Trophoblast cell (in vitro differentiated cells and primary cell): ENCODE measurements at places on chromosomes 11 and 22.

- H3K27me3 ChIP-seq: no peaks in the 10 kb centered on the region
- no peak for DNase-seq
- peaks cover 6% of the 10 kb centered on the region for H3K4me1 ChIP-seq
These were observed 34.5 kb upstream of the TEF start for GRCh38 chr22:41347066-41347859.

DNA sequence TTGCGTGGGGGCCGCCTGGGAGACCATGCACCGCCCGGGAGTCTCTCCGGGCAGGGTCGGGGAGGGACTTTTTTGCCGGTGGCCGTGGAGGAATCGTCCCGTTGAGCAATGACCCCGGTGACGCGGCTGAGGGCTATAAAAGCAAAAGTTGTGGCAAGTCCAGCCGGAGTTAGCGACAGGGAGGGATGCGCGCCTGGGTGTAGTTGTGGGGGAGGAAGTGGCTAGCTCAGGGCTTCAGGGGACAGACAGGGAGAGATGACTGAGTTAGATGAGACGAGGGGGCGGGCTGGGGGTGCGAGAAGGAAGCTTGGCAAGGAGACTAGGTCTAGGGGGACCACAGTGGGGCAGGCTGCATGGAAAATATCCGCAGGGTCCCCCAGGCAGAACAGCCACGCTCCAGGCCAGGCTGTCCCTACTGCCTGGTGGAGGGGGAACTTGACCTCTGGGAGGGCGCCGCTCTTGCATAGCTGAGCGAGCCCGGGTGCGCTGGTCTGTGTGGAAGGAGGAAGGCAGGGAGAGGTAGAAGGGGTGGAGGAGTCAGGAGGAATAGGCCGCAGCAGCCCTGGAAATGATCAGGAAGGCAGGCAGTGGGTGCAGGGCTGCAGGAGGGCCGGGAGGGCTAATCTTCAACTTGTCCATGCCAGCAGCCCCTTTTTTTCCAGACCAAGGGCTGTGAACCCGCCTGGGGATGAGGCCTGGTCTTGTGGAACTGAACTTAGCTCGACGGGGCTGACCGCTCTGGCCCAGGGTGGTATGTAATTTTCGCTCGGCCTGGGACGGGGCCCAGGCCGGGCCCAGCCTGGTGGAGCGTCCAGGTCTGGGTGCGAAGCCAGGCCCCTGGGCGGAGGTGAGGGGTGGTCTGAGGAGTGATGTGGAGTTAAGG, at the start of gene NEAT1:
TSS of gene NEAT1 (plus strand) at position 166 of the 883 bp plus-strand sequence.
- peak within 1 kb of the TSS; percentile 97 for H3K27ac ChIP-seq
- peaks cover 43% of the 10 kb centered on the region for H3K4me1 ChIP-seq
- peak; percentile 94 for DNase-seq
- peak within 1 kb of the TSS; percentile 66 for H3K4me3 ChIP-seq

DNA sequence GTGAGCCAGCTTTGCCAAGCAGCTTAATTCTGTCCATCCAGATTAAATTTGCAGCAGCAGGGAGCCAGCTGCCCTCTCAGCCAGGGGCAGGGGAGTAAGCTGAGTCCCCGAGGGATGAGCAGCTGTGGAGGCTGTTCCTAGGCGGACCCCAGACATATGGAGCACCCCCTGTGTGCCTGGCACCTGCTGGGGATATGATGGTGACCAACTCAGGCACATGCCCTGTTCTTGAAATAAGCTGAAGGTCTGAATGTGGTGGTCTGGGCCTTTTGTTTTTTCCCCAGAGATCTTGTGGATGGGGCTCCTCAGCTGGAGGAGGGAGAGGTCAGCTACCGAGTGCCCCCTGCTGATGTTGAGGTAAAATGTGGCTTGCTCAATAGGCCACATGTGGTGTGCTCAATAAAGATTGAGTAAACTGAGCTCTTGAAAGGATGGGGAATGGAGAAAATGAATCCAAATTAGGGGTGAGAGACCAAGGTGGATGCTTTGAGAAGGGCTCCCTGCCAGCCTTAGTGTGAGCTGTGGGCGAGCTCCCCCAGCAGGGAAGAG, 103.3 kb upstream of the NNMT start:
- no peaks in the 10 kb centered on the region for H3K36me3 ChIP-seq
- no peak overlapping the region for H3K4me3 ChIP-seq
- DNase-seq: no peak
- peaks cover 8% of the 10 kb centered on the region for H3K4me1 ChIP-seq
- H3K27me3 ChIP-seq: no peaks in the 10 kb centered on the region

- peaks cover 3% of the 10 kb centered on the region for H3K4me1 ChIP-seq
- H3K36me3 ChIP-seq: no peaks in the 10 kb centered on the region
- DNase-seq: no peak
- no peak overlapping the region for H3K4me3 ChIP-seq
- no peaks in the 10 kb centered on the region for H3K27me3 ChIP-seq
- H3K27ac ChIP-seq: no peak overlapping the region
These were observed 328.2 kb downstream of the FAM181B start for GRCh38 chr11:82405421-82405820.

DNA sequence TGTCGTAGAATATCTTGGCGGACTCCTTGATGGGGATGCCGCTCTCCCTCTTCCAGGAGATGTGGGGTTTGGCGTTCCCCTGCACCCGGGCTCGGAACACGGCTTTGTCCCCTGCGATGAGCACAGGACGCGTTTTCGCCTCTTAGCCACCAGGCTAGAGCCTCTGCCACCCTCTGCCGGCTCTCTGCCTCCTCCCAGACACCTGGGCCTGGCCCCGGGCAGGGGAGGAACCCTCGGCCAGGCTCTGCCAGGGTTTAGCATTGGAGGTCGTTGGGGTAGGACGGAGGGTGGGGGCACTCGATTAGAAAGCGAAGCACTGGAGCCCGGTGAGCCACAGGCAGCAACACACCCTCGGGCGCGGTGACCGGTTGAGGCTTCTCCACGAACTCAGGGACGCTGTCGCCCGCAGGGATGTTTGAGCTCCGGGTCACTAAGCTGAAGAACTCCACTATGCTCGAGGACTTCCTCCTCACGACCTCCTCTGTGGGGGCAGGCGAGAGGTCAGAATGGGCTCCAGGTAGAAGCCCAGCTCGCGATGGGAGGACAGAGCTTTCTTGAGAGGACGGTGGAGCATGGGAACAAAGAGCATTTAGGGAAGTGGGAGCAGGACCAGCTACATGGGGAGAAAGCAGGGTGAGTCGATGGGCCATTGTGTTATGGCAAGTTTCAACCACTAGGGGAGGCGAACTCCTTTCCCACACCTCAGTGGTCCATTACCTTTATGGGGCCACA, 4.3 kb downstream of the IGSF22 start:
- peak; percentile 74 for DNase-seq
- no peaks in the 10 kb centered on the region for H3K36me3 ChIP-seq
- H3K27ac ChIP-seq: no peak overlapping the region
- peaks cover 2% of the 10 kb centered on the region for H3K27me3 ChIP-seq
- peaks cover 9% of the 10 kb centered on the region for H3K4me1 ChIP-seq

DNA sequence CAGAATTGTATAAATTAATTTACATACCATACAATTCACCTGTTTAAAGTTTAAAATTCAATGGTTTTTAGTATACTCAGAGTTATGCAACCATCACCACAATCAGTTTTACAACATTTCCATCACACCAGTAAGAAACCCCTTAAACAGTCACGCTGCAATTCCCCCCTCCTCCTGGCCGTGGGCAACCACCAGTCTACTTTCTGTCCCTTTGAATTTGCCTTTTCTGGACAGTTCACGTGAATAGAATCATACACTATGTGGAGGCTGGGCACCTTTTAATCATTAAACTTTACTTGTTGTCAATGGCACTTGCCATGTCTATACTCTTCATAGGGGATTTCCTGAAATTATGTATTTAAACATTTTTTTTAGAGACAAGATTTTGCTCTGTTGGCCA, 20.1 kb upstream of the SWAP70 start:
- no peaks in the 10 kb centered on the region for H3K27me3 ChIP-seq
- no peak overlapping the region for H3K4me3 ChIP-seq
- no peak overlapping the region for H3K27ac ChIP-seq
- H3K36me3 ChIP-seq: no peaks in the 10 kb centered on the region

DNA sequence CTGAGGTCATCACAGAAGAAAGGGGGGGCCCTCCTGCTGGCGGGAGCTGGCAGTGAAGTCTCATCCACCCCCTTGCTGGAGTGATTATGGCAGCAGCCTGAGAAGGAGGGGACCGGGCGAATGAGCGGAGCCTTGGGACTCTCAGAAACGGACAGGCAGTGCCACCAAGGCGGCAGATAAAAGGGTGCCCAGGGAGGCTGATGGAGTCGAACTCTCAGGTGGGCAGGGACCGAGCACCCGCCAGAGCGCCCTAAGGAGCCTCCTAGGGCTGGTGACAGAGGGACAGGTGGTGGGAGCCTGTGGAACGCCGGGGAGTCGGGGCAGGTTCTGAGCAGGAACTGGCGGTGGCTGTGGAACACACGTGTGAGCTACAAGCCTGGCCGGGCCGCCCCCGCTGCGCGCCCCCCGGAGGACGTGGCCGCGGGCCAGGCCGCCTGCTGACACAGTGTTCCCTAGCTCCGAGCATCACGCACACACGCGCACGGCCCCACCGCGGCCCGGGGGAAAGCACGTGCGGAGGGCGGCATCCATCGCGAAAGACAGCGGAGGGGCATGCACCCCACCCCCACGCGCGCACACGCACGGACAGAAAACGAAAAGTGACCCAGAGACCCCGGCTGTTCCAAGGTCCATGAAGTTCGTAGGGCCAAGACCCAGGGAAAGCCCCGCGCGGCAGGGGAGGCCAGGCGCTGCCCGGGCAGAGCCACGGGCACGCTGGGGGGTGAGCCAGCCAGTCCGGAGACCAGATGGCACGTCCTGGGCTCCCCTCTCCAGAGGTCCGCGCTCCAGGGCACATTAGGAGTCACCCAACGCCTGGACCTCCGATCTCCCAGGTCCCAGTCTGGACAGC, 1.0 kb downstream of the VWCE start:
- no peaks in the 10 kb centered on the region for H3K36me3 ChIP-seq
- H3K4me1 ChIP-seq: peaks cover 11% of the 10 kb centered on the region
- peak; percentile 38 for DNase-seq

GRCh38 chr22:23806837-23807236, 20.1 kb downstream of the SMARCB1 start:
- H3K36me3 ChIP-seq: peaks cover 44% of the 10 kb centered on the region
- no peak overlapping the region for H3K27ac ChIP-seq
- DNase-seq: no peak
- no peaks in the 10 kb centered on the region for H3K4me1 ChIP-seq

DNA sequence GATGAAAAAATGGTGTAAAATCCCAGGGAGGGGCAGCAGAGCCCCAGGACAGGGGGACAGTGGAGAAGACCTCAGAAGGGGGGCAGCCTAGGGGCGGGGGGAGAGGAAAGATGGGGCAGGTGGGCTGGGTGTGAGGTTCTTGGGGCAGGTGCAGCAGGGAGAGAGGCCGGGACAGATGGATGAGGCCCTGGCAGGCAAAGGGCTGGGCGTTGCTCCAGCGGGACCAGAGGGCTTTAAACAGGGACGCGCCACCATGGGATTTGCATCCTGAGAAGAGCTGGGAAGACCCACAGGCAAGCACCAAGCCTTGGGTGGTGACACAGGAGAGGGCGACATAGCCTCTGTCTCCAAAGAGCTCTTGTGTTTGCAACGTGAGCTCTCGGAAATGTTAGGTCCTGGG, 1342.8 kb downstream of the TBC1D22A start:
- H3K4me3 ChIP-seq: no peak overlapping the region
- no peaks in the 10 kb centered on the region for H3K36me3 ChIP-seq
- no peaks in the 10 kb centered on the region for H3K27me3 ChIP-seq
- no peak for DNase-seq
- no peaks in the 10 kb centered on the region for H3K4me1 ChIP-seq

GRCh38 chr22:22894740-22895731, 7.4 kb downstream of the IGLL5 start:
- H3K4me1 ChIP-seq: no peaks in the 10 kb centered on the region
- no peaks in the 10 kb centered on the region for H3K36me3 ChIP-seq
- peaks cover 3% of the 10 kb centered on the region for H3K27me3 ChIP-seq
- no peak overlapping the region for H3K27ac ChIP-seq
- DNase-seq: no peak

DNA sequence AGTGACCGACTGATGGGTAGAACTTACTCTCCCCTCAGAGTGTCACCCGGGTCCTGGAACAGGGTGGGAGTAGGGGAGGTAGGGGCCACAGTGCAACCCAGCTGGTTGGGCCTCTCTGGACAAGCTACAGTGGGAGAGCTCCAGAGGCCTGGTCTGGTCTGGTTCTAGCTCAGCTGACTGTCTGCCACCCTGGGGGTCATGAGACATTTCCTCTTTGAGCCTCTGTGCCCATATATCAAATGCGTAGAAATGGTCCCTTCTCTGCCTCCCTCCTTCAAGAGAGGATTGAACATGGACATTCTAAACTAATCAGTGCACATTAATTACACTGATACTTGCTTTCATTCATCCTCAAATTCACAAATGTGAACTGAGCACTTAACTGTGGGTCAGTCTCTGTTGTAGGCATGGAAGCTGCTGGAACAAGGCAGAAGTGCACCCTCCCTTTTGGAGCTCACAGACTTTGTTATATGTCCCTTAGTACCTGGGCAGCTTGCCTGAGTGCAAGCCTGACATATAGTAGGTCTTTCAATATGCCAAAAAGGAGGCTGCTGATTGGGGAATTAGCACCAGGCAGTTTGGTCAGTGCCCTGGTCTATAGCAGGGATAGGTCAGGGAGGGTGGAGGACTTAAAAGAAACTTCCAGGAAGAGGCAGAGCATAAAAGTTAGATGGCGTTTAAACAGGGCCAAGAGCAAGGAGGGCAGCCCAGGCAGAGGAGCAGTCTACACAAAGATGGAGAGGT, 25.7 kb downstream of the ARHGEF17 start:
- H3K36me3 ChIP-seq: no peaks in the 10 kb centered on the region
- H3K27me3 ChIP-seq: no peaks in the 10 kb centered on the region
- peak overlapping the region; percentile 71 for H3K27ac ChIP-seq
- H3K4me1 ChIP-seq: peaks cover 45% of the 10 kb centered on the region
- no peak overlapping the region for H3K4me3 ChIP-seq

- H3K27ac ChIP-seq: no peak overlapping the region
- H3K4me1 ChIP-seq: peaks cover 10% of the 10 kb centered on the region
- H3K4me3 ChIP-seq: no peak overlapping the region
- no peaks in the 10 kb centered on the region for H3K36me3 ChIP-seq
- peak; percentile 17 for DNase-seq
- H3K27me3 ChIP-seq: no peaks in the 10 kb centered on the region
These were observed 82.6 kb downstream of the MICAL2 start for GRCh38 chr11:12192794-12193514.

GRCh38 chr11:127493330-127494022, 492.9 kb upstream of the KIRREL3 start:
- no peaks in the 10 kb centered on the region for H3K4me1 ChIP-seq
- no peak overlapping the region for H3K4me3 ChIP-seq
- DNase-seq: peak; percentile 34
- H3K27ac ChIP-seq: no peak overlapping the region
- H3K27me3 ChIP-seq: no peaks in the 10 kb centered on the region

- H3K27ac ChIP-seq: no peak overlapping the region
- H3K4me1 ChIP-seq: peaks cover 1% of the 10 kb centered on the region
- H3K36me3 ChIP-seq: no peaks in the 10 kb centered on the region
- H3K27me3 ChIP-seq: no peaks in the 10 kb centered on the region
- no peak overlapping the region for H3K4me3 ChIP-seq
These were observed 19.6 kb upstream of the ATXN10 start for GRCh38 chr22:45651931-45652528.
